Small intestine (tissue), 16 donors: ENCODE measurements at places on chromosomes 11 and 22.
A peak's percentile ranks its signal among the peaks of the same experiment; 100 is the strongest.

DNA sequence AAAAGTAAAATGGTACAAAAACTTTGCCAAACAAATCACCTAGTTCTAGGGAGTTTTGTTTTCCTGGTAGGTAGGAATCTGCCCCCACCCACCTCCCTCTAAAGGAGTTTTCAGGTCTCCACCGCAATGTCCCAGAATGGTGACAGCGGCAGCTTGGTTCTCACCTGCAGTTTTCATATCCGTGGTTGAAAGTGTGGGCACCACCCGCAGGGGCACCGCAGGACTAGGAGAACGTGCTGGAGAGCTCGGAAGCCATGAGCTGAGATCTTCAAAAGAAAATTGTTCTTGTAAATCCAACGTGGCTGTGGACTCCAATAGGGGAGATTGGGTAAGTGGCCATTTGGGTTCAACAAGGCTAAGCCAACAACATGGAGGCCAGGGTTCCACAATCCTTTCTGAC is 10.8 kb downstream of the NFRKB start:
- DNase-seq, result no peak

DNA sequence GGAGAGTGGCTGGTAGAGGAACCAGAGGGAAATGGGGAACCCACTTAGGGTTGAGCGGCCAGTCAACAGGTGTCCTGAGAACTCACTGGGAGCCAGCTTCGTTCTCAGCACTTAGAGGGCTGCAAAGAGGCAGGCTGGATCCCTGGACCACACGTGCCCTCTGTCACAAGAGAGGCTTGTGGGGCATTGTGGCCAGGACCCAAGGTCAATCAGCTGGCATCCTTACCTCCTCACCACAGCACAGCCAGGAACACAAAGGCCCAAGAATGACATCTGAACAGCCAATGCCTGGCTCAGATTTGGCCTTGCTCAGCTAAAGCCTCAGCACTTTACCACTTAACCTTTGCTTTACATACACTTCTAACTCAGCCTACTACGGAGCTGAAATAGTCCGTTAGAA is 7.4 kb downstream of the MAPK8IP1 start:
- no peak for DNase-seq

DNA sequence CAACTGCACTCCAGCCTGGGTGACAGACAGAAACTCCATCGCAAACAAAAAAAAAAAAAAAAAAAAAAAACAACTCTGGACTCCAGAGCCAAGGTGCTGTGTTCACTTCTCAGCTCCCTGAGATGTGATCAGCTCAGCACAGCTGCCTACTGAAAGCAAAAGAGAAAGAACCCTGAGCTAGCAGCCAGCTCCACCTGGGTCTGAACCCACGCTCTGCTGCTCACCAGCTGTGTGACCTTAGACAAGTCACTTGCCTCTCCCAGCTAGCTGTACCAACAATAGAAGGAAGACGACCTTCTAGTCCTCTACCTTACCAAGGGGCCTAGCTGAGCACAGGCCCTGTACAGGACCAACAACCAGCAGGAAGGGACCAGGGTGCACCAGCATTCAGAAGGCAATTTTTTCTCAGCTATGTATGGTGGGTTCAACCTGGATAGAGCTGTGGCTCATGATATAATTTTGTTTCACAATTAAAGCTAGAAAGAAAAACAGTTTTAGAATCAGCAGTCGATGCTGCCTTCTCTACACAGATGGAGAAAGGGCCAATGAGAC is 3.8 kb downstream of the DGCR2 start:
- peak; percentile 47 for DNase-seq

DNA sequence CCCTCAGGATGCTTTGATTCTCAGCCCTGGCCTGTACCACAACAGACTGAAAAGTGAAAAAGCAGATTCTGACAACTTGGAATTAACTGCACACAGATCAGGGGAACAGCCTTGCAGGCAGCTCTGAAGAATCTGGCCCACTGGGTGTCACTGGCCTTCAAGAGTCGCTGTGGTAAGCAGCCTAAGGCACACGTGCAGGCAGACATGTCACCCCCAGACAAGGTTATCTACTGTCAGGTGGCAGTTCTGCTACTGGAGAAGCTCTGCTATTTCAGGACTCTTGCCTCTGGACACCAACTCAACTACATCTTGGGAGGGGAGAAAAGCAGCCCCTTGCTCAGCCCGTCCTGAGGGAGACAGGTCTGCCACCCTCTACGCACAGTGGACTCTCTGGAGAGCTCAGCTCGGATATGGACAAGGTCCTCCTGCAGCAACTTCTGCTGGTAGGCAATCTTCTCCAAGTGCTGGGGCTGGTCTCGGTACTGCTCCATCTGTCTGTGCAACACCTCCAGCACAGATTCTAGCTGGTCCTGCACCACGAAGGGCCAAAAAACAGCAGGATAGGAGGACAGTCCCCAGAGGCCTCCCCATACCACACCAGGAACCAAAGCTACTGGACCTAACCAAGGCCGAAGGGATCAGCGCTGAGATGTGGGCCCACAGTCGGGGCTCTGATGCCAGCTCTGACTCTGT is 63.0 kb downstream of the C11orf58 start:
- DNase-seq, result no peak

GRCh38 chr11:35105319-35106079 is 33.5 kb upstream of the CD44 start:
- DNase-seq, result no peak

DNA sequence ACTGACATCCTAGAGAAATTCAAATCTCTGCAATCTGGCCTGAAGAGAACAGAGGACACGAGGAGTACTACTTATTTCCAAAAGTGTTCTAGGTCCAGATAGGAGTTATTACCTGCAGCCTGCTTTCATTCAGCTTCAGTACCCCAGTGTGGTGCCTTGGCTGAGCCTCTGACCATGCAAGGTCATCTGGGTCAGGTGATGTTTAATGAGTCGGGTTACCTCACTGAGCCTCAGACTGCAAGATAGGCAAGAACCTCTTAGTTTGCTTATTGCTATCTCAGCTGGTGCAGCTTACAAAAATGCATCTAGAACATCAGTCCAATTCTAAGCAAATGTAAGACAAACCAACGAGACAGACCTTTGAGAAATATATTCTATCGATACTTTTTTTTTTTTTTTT is 9.5 kb upstream of the NF2 start:
- peak; percentile 44 for DNase-seq

- no peak for DNase-seq
Observed at GRCh38 chr22:32661296-32661695, 140.2 kb upstream of the TIMP3 start.

DNA sequence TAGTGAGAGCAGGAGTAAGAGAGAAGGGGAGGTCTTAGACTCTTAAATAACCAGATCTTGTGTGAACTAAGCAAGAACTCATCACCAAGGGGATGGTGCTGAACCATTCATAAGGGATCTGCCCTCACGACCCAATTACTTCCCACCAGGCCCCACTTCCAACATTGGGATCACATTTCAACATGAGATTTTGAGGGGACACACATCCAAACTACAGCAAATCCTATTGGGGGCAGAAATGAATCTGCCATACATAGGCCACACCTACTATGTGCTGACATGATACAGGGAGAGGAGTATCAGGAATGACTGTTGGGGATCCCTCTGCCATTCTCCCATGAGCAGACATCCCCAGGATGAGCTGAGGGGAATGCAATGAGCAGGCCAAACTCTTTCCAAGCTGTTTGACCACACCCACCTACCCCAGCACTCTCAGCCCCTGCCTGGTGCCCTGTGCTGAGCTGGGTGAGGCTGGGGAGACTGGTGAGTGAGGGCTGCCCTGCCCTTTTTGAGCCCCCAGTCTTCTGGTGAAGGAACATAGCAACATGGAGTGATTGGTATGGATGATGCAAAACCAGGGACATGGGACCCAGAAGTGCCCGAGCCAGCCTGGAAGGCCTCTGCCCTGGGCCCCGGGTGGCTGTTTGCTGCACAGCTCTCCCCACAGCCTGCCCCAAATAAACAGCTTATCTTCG is 1.2 kb upstream of the GTSE1 start:
- DNase-seq, result no peak
